ENCODE measurements at places on chromosomes 5 and 9.

DNA sequence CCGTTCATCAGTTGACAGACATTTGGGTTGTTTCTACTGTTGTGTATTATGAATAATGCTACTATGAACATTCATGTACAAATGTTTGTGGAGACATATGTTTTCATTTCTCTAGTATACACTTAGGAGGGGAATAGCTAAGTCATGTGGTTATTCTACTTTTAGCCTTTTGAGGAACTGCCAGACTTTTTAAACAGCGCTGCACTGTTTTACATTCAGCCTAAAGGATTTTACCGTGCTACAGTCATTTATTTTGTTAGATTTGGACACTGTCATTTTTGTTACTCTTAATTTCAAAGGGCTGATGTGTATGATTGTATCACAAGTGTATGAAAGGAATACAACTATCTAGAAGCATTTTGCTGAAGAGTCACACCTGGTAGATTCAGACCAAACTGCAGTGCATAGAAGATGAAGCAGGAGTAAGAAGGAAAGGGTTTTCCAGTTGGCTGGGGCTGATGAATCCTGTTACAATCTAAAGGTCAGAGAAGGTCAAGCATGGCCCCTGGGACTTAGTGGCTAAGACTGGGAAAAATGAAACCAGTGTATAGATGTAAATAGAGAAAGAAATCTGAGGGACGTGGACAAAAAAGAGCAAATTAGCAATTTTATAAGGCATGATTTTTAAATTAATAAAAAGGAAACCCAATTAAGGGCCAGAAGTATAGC, 509.7 kb downstream of the PSAT1 start:
- DNase-seq = peak; percentile 38

- peak; percentile 29 for DNase-seq
Measured at GRCh38 chr5:116947691-116948528, 373.3 kb upstream of the SEMA6A start.

DNA sequence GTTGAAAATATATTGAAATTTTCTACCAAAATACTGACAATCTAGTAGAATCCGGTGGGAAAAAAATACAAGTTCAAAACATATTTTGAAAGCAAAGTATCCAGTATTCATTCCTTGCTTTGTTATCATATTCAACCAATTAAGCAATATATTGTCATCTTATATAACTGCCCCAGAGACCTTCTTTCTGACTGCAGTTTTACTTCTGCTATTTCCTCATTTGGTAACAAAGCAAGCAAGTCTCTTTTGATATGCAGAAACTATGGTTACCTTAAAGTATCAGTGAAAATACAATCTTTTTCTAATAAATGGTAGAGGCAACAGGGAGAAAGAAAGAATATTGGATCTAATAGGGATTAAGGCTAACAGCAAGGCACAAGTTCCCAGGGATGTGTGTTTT, 663.7 kb upstream of the MEF2C start:
- no peak for DNase-seq

- peak; percentile 19 for DNase-seq
Measured at GRCh38 chr9:35649431-35650340, 1.0 kb downstream of the SIT1 start.

- DNase-seq = no peak
Measured at GRCh38 chr5:127409246-127409917, 108.1 kb upstream of the PRRC1 start.

GRCh38 chr5:44740660-44741059, 68.1 kb upstream of the MRPS30 start:
- no peak for DNase-seq

DNA sequence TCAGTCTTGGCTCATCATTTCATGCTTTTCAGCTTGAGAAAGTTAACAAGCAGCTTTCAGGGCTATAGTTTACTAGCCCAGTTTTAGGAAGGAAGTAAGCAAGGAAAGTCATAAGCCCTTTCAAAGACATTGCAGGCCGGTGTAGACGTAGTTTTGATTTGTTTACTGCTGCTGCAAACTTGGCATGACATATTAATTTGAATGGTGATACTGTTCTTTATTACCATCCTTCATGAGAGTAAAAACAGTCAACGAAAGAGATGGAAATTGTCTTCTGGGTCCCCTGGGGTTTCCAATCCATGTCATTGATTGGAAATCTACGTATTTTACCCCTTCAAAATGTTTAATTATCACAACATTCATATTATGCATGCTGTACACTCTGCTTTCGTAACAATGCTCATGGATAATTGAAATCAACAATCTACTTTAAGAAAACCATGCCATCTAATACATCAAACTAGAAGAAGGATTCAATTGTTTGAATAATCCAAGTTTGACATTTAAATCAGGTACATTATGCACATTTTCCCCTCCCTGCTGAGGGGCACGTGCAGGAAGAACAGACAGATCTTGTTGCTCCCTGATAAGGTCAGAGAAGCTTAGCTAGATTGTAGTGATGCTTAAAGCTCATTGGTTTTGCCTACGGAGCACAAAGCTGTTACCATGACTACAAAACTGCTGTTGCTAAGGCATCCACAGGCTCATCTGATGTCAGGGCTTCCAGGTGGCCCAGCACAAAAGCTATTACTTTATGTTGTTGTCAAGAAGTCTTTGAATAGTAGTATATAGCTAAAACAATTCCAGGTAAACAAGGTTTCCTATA, 139.9 kb upstream of the PRLR start:
- no peak for DNase-seq

GRCh38 chr5:39137819-39138451, 63.7 kb upstream of the RICTOR start:
- no peak for DNase-seq

GRCh38 chr9:97594381-97594921, 38.7 kb downstream of the TSTD2 start:
- DNase-seq = no peak

DNA sequence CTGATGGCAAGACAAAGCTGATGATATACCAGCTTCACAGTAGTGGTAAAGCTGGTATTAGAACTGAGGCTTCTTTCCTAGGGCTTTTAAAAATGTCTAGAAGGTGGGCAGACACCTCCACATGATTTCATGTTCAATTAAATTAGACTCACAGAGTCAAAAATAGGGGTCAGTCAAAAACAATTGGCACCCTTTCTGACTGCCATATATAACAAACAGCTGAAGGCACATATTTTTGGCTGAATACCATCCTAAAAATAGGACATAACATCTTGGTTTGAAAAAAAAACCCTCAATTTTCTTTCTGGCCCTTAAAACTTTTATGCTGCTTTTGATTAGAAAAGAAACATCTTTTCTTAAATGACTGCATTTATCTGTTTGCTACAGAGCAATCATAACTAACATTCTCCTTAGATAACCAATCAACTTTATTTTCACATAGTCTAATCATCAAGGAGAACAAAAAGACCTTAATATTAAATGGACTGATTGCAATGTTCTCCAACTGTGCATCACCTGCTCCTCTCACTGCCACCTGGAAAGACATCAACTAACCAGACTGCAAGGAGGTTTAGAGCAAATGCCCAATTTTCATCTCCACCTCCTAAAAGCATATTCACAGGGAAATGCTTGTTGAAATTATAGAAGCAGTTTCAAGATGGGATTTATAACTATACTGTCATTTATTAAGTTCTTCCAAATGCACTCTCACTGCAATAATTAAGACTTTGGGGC, 3.2 kb downstream of the SGTB start:
- DNase-seq = no peak

GRCh38 chr5:135678640-135679268, 100.0 kb upstream of the CXCL14 start:
- DNase-seq = no peak

DNA sequence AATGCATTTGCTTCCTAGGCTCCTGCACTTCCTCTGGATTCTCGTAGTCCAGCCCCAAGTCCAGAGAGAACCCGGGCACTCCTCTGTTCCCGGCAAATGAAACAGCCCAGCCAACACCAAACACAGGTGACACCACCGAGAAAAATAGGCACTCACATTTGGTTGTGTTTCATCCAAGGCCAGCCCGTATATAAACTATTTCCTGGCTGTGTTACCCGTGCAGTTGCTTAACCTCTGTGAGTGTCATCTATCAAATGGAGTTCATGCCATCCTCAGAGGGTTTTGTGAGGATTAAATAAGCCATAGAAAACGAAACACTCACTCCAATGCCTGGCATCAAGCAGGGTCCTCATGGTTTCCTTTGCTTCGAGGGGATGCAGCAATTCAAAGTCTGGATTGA, 115.2 kb downstream of the BOD1 start:
- no peak for DNase-seq

- DNase-seq = no peak
Measured at GRCh38 chr9:908536-909205, 67.2 kb downstream of the DMRT1 start.

- no peak for DNase-seq
Measured at GRCh38 chr5:172007175-172008110, 1.0 kb upstream of the FBXW11 start.

DNA sequence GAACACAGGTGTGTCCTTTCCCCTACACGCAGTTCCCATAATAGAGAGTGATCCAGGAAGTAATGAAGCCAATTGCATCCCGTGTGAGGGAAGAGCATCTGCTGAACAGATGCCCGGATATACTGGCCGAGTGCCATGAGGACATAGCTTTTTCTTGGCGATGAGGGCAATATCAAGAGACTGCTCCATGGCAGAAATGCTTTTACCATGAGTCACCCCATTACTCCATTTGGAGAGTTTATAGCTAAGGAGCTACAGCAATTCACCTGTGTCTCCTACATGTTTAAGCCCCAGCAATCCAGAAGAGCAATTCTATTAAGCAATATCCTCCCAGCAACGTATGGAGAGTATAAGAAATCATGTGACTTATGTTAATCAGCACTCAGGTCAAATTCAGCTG, 222.0 kb upstream of the KLF4 start:
- DNase-seq = peak; percentile 95

- DNase-seq = no peak
Measured at GRCh38 chr5:58800861-58801540, 218.1 kb downstream of the RAB3C start.

DNA sequence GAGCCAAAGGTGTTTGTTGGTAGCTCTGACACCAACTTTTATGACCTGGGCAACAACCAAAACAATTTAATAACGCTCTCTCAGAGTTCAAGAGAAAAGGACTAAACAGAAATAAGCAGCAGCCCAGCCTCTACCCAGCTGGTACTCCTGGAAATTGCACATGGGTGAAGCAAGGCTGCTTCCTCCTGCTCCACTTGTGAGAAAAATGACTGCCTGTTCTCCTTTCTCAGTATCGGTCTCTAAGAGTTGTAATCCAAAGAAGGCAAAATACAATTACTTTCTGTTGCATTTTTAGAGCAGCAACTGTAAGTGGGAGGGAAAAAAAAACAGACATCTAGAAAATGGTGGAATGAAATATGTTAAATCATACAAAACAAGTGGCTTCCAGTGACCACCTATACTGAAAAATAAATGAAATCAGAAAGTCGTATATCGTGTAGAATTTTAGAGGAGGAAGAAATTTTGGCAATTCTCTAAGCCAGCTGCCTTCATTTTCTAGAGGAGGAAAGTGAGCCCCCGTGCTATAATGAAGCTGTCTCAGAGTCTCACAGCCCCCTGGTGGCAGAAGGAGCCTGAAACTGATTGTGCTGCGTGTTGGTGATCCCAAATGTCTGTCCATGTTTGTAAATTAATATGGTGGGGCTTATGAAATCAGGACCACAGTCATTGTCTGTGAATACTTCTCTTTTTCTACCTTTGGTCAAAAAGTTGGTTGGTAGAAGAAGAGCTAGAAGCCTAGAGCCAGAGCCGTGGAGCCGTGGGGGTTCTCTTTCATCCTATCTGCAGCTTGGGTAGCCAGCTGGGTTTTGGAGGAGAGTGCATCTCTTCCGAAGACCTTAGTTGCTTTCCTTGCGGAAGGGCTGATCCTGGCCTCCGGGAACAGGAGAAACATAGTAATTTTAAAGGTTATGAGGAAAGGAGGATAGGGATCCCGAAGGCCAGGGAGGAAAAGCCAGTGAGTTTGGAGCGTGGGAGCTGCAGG, 139.9 kb downstream of the PIP5K1B start:
- peak; percentile 1 for DNase-seq

DNA sequence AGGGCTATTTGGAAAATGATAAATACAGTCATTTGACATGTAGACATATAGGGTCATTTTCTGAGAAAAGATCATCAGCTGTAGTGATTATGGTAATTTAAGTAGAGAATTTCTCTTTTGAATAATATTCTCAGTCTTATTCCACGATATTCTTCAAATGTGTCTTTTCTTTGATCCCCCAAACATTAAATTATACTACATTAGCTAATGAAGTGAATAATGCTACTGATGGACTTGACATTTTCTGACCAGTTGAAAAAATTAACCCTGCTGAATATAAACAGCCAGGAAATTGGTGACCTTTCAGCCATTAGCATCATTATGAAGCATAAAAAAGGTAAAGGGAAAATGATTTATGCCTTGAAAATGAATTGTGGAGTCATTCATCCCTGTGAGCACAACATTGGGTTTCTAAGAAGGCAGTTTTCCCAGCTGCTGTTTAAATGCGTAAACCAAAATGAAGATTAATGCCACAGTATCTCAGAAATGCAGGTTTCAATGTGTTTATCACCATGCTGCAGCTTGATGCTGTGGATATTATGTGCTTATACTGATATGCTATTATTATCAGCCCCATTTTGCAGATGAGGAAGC, 489.1 kb downstream of the KCTD16 start:
- no peak for DNase-seq

GRCh38 chr5:15366676-15367391, 133.1 kb upstream of the FBXL7 start:
- peak; percentile 51 for DNase-seq

GRCh38 chr5:109691996-109692395, 2.3 kb downstream of the MAN2A1 start:
- peak; percentile 68 for DNase-seq

DNA sequence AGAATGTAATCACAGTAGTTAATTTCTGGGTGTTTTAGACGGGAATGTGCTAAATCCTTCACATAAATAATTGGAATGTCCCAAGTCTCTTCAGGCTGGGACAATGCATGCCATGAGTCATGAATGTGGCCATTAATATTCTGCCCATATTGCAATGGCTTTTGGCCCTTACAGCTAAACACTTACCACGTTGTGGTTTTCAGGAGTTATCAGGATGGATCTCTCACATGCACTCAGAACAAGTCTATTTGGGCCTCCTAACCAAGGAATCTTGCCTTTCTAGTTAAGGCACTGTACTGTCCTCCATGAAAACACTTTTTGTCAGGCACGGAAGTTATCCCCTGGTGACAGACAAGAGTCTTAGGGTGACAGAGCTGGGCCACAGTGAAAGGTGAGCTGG, 32.7 kb downstream of the PKD2L2 start:
- peak; percentile 41 for DNase-seq

GRCh38 chr9:111058166-111058565, 19.9 kb upstream of the LPAR1 start:
- no peak for DNase-seq

DNA sequence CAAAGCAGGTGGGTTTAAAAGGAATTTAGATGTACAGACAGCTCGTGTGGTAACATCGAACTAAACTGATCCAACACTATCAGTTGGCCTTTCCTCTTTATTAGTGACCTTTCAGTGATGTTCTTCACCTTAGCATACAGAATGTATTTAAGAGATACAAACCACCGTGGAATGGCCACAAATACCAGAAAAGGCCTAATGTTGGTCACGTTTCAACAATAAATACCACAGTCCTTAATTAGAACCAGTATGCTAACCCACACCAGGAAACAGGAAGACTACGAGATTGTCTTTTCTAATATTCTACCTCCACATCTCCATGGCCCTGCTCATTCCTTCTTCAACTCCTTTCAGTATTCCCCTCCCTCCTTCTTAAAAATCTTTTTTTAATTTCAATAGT, 40.4 kb downstream of the GNAQ start:
- DNase-seq = no peak

All from fibroblast of upper back skin (primary cell).